GM03348 (cell line): ENCODE measurements at places on chromosomes 4 and X.

- DNase-seq: no peak
These were observed 237.4 kb downstream of the DCLK2 start for GRCh38 chr4:150315691-150316090.

- no peak for DNase-seq
These were observed 79.5 kb downstream of the KDM6A start for GRCh38 chrX:44952329-44953027.

DNA sequence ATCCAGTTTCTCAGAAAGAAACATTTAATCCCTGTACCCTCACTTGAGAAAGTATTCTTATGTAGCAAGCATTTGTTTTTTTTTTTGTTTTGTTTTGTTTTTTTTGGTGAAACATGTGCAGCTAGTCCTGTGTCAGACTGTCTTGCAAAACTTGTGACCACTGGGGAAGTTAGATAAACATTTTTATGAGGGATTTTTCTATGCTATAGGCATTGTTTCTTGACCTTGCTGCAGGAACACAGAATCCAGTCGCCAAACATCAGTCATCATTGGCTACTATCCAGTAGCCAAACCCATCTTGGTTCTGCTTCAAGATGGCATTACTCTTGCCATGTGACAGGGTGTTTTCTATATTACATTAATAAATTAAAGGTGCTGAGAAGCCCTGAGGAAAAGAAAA is 7.7 kb upstream of the MAPK10 start:
- peak; percentile 15 for DNase-seq

DNA sequence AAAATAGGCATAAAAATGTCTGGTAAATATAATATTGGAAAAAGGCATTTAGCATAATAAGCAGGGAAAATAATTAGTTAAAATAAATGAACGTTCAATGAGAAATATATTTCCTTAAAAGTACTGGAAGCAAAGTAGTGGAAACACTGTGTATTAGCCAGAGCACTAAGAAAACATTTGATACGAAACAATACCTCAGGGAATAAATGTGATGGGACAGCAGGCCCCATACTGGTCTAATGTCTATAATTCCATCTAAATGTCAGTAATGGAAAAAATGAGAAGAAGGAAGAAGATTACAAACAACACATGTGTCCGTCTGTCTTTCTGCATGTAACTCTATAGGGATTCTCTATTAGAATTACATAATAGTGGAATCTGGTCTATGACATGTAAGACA is 79.0 kb downstream of the PDE5A start:
- DNase-seq: no peak

DNA sequence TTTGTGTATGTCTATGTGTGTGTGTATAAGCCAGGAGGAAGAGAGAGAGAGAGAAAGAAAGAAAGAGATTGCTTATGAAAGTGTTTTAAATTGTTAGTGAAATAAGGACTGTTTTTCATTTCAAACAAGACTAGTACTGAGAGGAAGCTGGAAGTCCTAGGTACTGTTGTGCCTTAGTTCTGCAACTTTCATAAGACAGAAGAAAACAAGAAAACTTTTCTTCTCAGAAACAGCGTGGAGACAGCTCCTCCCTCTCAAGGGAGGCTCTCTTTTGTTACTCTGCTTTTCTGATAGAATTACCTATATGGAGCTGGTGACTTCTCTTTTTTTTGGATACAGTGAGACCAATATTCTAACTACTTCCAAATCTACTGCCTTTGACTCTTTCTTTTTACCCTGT is 62.5 kb downstream of the BANK1 start:
- DNase-seq: no peak

DNA sequence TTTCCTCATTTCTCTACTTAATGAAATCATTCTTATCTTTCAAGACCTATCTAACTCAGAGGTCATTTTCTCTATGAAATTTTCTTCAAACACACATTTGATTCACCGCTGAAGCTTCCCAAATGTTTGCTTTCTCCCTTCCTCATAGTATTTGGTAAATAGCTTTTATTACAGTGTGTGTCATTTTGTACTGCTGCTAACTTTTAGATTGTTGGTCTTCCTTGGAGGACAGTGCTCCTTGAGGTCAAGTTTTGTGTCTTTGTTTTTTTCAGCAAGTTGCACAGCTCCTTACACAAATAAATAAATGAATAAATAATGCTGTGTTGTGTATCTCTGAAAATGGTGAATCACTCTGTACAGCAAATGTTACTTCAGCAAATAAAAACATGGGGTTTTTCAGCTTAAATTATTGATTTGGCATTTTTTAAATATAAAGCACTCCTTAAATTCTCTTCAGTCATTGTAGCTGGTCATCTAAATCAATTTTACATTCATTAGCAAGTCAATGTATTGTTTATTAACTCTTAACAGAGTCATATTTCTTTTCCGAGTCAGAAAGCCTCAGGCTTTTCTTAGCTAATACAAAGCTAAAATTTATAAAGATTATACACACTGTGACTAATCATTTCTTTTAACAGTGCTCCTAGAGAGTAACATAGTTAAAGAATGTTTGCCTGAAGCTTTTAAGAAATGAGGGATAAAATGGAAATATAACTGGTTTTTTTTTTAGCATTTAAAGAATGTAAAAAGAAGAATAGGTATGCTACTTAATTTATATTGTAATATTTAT is 30.1 kb upstream of the MAD2L1 start:
- no peak for DNase-seq

GRCh38 chrX:23656091-23656490 is 11.2 kb upstream of the PRDX4 start:
- DNase-seq: no peak

- no peak for DNase-seq
These were observed 36.6 kb downstream of the VCX3A start for GRCh38 chrX:6498324-6498723.

GRCh38 chrX:134374294-134374693 is 85.7 kb upstream of the HPRT1 start:
- DNase-seq: no peak

DNA sequence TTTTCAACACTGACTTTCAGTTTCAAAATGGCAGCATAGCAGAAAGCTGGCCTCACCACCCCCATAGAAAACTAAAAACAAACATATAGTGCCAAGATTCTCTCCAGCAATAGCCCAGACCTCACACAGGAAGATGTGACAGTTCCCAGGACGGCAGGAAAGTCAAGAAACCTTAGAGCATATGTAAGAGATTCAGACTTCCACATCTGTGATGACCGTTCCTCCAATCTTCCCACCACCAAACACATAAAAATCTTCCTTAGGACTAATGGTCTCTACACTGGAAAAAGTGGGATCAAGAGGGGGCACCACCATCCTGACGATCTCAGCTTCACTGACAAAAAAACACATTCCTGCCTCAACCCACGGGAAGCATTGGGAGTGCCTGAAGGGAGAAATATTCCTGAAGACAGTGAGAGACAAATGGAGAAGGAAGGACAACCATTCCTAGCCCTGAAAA is 134.1 kb upstream of the CPXCR1 start:
- no peak for DNase-seq

DNA sequence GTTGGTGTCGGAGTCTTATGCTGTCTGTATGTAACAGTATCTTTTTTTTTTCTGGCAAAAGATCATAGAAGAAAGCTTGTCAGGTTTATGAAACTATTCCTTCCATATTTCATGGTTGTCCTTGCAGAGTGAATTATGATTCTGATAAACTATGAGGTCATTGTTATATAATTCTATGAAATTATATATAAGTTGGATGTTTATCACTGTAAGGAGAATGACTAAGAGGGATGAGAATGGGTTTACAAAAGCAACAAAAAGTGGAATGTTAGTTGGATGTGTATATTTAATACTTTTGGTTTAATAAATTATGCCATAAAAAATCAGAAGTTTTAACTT is 43.1 kb downstream of the RAPGEF2 start:
- no peak for DNase-seq

GRCh38 chrX:10158279-10159144 is 1.7 kb downstream of the CLCN4 start:
- DNase-seq: peak; percentile 54

DNA sequence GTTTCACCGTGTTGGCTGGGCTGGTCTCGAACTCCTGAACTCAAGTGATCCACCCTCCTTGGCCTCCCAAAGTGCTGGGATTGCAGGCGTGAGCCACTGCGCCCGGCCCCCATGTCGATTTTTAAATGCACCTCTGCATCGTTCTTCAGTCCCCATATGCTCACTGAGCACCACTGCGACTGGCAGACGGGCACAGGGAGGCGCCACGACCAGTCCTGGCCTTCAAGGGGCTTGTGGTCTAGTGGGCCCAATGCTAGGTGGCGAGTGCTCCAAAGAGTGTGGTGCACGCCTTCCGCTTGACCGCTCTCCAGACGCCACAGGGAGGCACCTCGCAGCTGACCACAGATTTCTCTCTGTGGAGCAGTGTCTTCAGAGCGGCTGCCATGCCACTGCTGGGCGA is 11.7 kb upstream of the MSANTD1 start:
- no peak for DNase-seq

DNA sequence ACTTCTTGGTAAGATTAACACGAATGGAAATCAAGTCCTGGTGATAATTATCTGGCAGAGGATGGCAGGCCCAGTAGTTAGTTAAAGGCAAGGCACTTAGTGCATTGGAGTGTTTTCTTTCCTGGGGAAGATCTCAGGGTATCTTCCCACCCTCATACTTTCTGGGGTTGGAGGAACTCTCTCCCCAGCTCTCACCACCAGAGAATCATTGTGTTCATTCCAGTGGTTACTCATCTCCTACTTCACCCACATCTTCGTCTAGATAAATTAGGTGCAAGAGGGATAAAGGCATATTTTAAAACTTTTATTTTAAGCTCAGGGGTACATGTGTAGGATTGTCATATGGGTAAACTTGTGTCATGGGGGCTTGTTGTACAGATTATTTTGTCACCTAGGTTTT is 67.5 kb upstream of the SH3RF1 start:
- peak; percentile 71 for DNase-seq

DNA sequence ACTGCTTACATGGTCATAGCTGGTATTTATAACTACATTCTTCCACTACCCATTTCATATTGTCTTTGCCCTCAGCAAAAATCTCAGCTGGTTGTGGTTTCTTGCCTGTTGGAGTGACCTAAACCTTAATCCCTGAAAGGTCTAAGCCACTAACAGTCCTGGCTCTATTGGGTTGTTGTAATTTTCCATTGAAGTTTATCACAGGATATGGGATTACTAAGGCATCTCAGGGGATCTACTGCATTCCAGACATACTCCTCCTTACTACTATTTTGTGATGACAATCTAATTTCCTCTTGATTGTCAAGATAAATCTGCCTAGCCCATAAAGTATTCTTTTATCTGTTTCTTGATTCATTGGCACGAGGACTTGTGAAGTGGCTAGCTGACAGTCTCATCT is 6.2 kb upstream of the OSTC start:
- peak; percentile 71 for DNase-seq

DNA sequence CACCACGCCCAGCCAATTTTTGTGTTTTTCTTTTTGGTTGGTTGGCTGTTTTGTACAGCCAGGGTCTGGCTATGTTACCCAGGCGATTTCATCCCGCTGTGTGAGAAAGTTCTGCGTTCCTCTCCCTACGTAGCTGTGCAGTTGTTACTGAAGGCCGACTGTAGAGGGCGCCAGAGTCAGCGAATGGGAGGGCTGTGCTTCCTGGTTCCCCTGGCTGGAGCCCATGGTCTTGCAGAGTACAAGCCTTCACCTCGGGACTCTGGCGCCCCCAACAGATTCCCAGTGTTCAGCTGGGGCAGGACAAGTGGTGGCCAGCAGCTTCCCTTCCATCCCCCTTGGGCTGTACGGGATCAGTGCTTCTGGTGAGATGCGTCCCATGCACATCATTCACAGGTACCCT is 5.6 kb upstream of the CT45A1 start:
- DNase-seq: no peak

- no peak for DNase-seq
These were observed 49.1 kb upstream of the FBXW7 start for GRCh38 chr4:152585023-152585441.

GRCh38 chr4:60396341-60397049 is 803.6 kb upstream of the ADGRL3 start:
- DNase-seq: no peak

- DNase-seq: no peak
These were observed 53.6 kb upstream of the SETD7 start for GRCh38 chr4:139609647-139610046.

GRCh38 chrX:111880735-111881134 is 4.8 kb downstream of the TRPC5OS start:
- DNase-seq: no peak

DNA sequence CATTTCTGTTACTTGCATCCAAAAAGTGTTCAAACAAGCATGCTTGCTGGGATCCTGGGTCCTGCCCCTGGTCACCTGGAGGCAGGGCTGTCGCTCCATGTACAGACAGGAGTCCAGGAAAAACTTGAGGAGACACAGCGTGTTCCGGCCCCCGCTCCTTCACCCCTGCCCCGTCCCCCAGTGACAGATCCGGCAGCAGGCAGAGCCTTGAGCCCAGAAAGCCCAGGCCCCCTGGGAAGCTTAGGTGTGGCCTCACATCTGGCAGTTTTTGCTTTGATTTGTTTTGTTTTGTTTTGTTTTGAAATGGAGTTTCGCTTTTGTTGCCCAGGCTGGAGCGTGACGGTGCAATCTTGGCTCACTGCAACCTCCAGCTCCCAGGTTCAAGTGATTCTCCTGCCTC is 67.0 kb downstream of the TRMT44 start:
- DNase-seq: no peak

DNA sequence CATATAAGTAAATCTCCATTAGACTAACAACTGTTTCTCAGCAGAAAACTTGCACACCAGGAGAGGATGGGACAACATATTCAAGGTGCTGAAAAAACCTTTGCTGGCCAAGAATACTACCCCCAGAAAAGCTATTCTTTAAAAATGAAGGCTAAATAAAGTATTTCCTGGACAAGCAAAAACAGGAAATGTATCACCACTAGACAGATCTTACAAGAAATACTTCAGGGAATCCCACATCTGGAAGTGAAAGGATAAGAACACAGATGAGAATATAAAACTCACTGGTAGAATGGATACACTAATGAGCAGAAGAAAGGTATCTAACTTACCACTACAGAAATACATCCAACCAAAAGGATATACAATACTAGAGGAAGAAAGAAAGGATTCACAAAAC is 27.0 kb upstream of the ADH1C start:
- no peak for DNase-seq

GRCh38 chr4:182843808-182844325 is 73.3 kb downstream of the DCTD start:
- no peak for DNase-seq

DNA sequence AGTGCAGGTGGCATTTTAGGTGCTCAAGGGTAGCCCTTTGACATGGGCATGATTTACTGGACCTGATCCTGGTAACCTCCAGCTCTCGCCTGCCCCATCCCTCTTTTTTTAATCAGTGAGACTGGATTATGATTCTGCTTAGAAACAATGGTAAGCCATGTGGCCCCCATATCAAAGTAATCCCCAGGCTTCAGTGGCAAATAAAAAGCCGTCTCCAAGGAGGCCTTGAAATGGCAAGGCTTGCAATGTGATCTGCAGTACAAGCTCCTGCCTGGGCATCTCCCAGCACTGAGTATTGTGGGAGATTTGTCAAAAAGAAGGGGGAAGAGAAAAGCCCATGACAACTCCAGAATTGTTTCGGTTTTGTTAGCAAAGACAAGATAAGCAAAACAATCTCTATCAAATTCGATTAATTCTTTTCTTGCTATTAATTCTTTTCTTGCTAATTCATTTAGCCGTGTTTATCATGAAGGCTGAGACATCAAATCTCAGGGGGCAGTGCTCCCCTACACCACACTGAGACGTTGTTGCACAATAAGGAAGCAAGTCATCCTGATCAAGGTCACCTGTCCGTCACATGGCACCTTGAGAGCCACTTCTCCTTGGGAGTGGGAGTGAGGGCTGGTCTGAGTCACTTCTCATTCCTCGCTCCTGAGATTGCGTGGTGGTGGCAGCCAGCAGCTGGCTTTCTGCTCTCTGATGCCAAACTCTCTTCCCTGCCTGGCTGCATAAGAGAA is 312.7 kb upstream of the GATB start:
- peak; percentile 49 for DNase-seq

- DNase-seq: peak; percentile 83
These were observed 609 bp upstream of the SLC25A6 start for GRCh38 chrX:1392376-1393068.
